ENCODE measurements at places on chromosomes 6 and 20.

DNA sequence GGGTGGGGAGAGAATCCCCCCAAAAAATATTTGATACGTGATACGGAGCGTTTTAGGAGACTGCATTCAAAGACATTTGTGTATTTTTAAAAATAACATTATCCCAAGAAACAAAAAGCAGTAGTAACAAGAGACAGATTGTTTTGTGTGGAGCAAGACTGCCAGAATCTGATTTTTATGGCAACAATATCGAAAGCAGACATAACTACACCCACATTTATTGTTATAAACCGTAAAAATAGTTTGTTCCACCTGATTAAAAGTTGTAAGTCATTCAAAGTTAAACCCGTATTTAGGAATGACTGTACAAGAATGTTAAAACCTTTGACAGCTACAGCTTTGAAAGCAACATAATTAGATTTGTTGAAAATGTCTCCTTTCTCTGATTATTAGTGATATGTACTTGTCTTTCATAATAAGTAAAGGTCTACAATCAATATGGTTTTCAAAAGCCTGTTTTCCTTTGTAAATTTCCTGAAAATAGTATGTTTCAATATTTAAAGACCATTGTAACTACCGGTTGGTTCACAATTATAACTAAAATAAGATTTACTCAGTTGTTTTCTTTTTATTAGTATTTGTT lies 2.7 kb downstream of the EYA4 start:
- DNase-seq = no peak

- no peak for DNase-seq
These were observed at the start of gene SLC22A2 for GRCh38 chr6:160258346-160259142. Gene SLC22A2, minus strand, starts transcription at chr6:160258821. Its CDS starts 64 bp downstream, at chr6:160258757.

GRCh38 chr6:30789606-30790005 lies 45.3 kb upstream of the IER3 start:
- DNase-seq = no peak

DNA sequence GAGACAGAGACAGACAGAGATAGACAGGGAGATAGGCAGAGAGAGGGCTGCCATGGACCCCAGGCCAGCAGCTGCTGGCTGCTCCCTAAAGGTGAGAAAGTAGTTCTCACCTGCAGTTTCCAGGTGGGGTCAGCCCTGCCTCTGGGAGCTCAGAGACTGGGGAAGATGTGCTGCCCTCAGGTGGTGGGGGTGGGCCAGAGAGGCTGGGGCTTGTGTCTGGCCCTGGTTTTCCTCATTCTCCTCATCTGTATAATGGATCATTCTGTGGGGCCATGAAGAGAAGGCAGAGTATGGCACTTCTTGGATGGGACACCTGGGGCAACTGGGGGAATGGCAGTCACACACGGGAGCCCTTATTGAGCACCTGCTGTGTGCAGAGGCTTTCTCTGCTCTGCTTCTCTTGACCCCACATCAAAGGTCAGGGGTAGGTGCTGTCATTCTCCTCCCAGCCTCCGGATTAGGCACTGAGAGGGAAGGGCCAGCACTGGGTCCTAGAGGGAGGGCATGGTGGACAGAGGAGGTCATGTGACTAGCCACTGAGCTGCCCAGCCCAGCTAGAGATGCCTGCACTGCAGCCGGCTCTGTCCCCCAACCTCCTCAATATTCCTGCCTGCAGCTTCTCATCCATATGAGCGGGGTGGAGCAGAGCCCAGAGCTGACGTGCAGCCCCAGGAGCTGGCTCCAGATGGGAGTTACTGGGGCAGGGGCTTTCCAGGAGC lies 4.1 kb downstream of the ANGPT4 start:
- DNase-seq = no peak

Data from trophoblast cell (in vitro differentiated cells and primary cell).